CD4-positive, alpha-beta T cell treated with Interleukin-15 for 4 hours (primary cell): ENCODE measurements at places on chromosomes 16 and 17.
A peak's percentile ranks its signal among the peaks of the same experiment; 100 is the strongest.

GRCh38 chr16:24776501-24777220, 47.2 kb downstream of the TNRC6A start:
- no peak for DNase-seq

- DNase-seq, result peak; percentile 45
These were observed 499 bp downstream of the PIP4K2B start for GRCh38 chr17:38798614-38799500.

GRCh38 chr17:78812855-78813254, 27.8 kb downstream of the USP36 start:
- DNase-seq, result no peak

- DNase-seq, result no peak
These were observed 316.6 kb downstream of the SNX29 start for GRCh38 chr16:12293017-12293618.

- DNase-seq, result no peak
These were observed 1603.8 kb downstream of the CDH8 start for GRCh38 chr16:60432472-60432871.

- peak; percentile 10 for DNase-seq
These were observed 646 bp downstream of the KIF22 start for GRCh38 chr16:29790949-29791844.

GRCh38 chr17:79478051-79478461, 132.8 kb downstream of the RBFOX3 start:
- no peak for DNase-seq

- no peak for DNase-seq
These were observed 29.7 kb upstream of the RMI2 start for GRCh38 chr16:11315510-11315909.

DNA sequence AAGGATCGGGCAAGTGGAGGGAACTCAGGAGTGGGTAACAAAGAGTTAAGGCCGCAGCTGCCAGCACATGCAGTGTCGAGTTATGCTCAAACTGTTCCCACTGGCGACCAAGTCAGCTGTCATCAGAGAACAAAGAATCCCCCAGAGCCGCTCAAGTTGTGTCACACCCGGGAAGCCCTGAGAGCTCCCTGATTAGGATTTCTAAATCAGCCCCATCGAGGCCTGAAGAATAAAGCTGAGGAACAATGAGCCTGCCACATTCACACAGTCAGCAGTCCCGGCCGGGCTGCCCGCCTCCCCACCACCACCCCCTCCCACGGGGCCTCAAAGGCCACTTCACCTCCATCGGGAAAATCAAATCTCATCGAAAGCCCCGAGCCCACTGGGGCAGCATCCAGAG, 84.5 kb downstream of the SOX9 start:
- DNase-seq, result no peak

GRCh38 chr17:43952351-43952723, 1.4 kb downstream of the PYY start:
- DNase-seq, result no peak

DNA sequence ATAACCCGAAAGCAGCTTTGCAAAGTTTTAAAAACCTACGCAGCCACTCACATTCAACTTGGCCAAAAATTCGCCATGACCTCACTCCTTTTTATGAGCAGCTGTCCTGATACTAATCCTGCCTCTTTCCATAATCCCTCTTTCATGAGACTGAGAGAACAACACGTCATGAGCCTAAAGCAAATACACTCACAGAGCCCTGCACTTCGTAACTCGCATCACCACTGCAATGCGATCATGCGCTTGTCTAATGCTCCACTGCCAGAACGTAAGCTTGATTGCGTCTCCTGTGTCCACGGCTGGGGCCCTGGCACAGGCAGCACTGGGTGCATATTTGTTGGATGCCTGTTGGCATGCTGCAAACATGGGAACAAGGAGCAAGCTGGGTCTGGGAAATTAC, 36.2 kb downstream of the CDRT4 start:
- no peak for DNase-seq

- DNase-seq, result peak; percentile 68
These were observed 1.8 kb downstream of the ASGR1 start for GRCh38 chr17:7177191-7177953.

GRCh38 chr17:50297407-50297865, 23.2 kb downstream of the TMEM92 start:
- peak; percentile 76 for DNase-seq

GRCh38 chr16:17439580-17439979, 31.2 kb downstream of the XYLT1 start:
- DNase-seq, result no peak

DNA sequence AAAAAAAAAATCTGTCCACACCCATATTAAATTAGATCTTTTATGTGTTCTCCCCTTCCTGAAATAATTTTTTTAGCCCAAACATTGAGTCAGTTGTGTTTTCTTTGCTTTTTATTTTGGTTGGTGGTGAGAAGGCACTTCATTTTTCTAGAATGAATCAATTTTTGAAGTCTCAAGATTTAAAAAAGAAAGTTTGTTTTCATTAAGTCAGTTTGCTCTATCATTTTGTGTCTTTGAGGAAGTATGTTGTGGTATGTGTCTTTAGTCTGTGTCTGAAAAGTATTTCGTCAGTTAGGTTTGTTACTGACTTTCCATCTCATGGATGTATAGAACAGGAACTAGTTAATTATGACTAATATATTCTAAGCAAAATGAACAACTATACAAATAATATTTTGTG, 3.8 kb downstream of the IGF2BP1 start:
- no peak for DNase-seq

DNA sequence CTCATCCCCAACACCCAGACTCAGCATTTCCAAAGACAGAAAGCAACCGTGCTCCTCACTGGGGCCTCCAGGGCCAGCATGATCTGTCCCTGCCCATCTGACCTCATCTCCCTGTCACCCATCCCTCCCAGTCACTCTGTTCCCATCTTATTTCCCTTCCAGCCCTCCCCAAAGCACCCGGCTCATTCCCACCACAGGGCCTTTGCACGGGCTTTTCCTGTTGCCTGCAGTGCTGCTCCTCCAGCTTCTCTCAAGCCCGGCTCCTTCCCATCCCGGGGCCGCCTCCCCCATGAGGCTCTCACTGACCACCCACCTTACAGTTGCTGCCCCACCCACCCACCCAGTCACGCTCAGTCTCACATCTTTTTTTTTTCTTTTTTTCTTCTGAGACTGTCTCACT, 54.8 kb downstream of the RMI2 start:
- no peak for DNase-seq

- DNase-seq, result no peak
These were observed 10.3 kb upstream of the ABCC12 start for GRCh38 chr16:48165961-48166578.

DNA sequence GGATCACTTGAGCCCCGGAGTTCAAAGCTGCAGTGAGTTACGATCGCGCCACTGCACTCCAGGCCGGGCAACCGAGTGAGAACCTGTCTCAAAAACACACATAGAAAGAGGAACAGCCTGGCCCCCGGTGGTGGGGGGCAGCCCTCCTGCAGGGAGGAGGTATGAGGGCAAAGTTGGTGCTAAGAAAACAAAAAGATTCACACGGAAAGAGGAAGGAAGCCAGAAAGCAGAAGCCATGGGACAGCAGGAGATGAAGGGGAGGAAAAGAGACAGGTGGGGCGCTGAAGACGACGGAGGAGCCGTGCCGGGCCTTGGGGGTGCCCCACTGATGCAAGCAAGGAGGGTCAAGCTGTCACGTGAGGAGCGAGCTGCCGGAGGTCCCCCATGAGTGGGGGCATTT, 8.2 kb upstream of the C16orf74 start:
- no peak for DNase-seq

GRCh38 chr17:12619459-12620199, 46.1 kb upstream of the MYOCD start:
- no peak for DNase-seq

GRCh38 chr16:10297341-10298006, 88.4 kb upstream of the ATF7IP2 start:
- DNase-seq, result no peak

- DNase-seq, result peak; percentile 44
These were observed at the start of gene TBKBP1 for GRCh38 chr17:47693731-47694580. Gene TBKBP1 (plus strand): TSS chr17:47694161. CDS start chr17:47696113, 1,952 bp downstream.

DNA sequence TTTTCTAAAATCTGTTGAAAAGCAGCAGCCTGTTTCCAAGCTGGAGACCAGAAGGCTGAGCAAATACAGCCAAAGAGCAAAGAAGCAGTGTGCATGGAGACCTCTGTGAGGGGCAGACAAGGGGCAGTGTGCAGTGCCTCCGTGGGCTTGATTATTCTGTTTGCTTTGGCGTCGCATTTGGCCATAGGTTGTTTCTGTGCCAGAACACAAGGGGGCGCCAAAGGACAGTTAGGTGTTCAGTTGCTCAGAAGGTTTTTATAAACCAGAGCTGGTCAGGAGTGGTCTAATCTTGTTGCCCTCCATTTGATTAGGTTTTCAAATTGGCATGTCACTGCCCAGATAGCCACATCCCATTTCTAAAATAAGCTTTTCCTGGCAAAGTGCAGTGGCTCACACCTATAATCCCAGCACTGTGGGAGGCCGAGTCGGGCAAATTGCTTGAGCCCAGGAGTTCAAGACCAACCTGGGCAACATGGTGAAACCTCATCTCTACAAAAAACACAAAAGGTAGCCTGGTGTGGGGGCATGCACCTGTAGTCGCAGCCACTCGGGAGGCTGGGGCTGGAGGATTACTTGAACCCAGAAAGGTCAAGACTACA, 10.6 kb downstream of the MYH3 start:
- DNase-seq, result peak; percentile 68

DNA sequence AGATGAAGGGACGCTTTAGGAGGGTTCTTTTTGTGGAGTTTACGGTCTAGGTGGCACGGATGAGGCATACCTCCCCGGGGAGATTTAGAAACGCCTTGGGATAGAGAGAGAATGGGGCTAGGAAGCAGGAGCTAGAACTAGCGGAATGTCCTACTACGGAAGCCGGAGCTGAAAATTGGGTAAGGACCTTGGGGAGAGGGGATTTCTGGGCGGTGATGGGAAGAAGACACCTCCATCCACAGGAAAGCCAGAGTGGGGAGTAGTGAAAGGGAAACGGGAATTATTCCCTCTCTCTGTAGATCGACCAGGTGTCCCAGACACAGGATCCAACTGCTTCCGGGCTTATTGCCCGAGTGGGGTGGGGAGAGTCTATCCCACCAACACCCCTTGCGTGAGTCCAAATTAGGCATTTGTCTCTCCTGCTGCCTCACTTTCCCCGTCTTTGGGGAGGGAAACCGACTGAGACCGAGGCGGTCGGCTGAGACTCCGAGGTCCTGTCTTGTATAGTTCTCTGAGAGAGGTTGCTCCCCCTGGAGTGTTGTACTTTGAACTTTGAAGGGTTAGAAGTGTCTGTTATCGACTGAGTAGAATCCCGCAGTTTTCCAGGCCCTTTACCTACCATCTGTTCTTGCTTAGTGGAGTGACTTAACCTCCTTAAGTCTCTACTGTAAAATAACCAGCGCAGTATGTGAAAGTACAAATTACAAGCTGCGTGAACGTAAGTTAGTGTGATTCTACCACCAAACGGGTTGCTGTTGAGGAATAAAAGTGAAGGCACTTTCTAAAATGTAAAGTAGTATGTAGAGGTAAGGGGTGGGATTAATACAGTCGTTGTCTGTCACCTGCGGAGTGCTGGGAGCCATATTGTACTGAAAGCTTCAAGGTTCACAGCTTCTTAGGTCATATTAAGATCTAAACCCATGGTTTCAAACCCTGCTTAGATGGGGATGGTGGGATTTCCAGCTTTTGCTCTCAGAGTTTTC, 1.0 kb downstream of the RSPRY1 start:
- peak; percentile 14 for DNase-seq

DNA sequence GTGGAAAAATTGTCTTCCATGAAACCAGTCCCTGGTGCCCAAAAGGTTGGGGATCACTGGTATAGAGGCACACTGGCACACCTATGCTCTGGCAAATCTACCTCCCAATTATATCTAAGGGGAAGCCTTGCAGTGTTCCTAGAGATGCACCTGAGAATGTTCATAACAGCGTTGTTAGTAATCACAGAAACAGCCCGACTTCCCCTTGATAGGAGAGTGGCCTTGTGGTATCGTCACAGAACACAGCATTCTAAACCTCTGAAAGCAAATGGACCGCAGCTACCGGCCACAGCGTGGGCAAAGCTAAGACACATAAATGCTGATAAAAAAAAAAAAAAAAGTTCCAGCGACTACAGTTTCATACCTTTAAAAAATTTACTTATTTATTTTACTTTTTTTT, 39.1 kb upstream of the ADGRG1 start:
- peak; percentile 20 for DNase-seq

- DNase-seq, result no peak
These were observed 91.4 kb downstream of the WDR59 start for GRCh38 chr16:74893541-74893940.

- peak; percentile 91 for DNase-seq
These were observed 11.0 kb upstream of the CBFB start for GRCh38 chr16:67017810-67018488.

- DNase-seq, result no peak
These were observed 13.0 kb downstream of the RARA start for GRCh38 chr17:40321961-40322357.

DNA sequence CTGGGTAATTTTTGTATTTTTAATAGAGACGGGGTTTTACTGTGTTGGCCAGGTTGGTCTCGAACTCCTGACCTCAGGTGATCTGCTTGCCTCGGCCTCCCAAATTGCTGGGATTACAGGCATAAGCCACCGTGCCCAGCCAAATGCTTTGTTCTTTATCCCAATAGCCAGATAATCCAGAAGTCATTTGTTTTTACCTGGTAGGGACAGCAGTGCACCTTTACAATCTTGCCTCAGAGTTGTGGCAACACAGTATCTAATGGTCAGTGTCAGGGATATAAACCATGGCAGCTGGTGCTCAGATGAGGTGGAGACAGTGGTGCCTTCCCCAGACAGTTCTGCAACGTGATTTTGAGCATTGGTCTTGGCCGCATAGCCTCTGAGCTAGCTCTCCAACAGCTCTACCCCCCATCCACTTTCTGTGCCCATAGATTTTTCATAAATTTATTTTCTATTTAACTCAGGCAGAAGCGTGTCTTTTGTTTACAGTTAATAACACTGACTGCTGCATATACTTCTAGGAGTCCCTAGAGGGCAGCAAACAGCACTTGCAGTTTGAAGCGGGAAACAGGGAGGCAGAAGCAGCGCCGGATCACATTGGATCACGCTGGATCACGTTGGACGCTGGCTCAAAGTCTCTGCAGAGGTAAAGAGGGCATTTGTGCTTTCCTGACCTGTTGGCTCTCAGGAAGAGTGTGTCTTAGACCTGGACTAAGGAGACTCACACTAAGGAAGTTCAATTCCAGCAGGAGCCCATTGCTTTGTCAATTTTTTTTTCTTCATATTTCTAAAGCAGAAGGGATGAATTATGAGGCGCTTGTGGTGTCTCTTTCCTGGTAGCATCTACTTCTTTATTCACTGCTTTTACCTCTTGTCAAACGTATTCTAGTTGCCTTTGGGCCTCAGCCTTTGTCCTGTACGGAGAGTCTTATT, 5.1 kb upstream of the GGT6 start:
- peak; percentile 65 for DNase-seq

- DNase-seq, result no peak
These were observed 14.6 kb downstream of the KIAA0513 start for GRCh38 chr16:85042167-85042526.

DNA sequence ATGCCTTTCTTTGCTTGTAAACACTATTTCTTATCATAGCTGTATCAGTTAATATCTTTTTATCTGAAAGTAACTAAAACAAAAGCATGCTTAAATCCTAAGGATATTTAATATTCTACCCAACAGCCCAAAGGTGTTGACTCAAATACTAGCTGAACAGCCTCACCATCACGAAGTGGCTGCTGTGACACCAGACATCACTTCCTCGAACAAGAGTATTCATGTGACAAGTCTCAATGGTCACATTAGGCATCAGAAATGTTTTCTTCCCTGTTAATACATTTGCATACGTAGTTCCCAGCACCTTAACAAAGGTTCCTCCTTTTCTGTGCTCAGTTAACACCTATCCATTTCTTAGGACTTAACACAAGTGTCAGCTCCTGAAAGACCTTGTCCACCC, 193.8 kb upstream of the DYNLRB2 start:
- DNase-seq, result no peak
